Dorsolateral prefrontal cortex (tissue), 122 donors: ENCODE measurements at places on chromosomes 11 and 22. TPM values are rescaled to one million over a fixed set of nuclear protein-coding genes. Genes with fewer than 3 reads are reported as not detected.

Gene NEFH
- 119 TPM for total RNA-seq

GRCh38 chr22:44024288-44024921 lies at the start of gene PARVB:
Gene PARVB, plus strand, starts transcription at chr22:44024302. Its CDS starts 38 bp downstream, at chr22:44024340.
- peak; percentile 32 for DNase-seq

DNA sequence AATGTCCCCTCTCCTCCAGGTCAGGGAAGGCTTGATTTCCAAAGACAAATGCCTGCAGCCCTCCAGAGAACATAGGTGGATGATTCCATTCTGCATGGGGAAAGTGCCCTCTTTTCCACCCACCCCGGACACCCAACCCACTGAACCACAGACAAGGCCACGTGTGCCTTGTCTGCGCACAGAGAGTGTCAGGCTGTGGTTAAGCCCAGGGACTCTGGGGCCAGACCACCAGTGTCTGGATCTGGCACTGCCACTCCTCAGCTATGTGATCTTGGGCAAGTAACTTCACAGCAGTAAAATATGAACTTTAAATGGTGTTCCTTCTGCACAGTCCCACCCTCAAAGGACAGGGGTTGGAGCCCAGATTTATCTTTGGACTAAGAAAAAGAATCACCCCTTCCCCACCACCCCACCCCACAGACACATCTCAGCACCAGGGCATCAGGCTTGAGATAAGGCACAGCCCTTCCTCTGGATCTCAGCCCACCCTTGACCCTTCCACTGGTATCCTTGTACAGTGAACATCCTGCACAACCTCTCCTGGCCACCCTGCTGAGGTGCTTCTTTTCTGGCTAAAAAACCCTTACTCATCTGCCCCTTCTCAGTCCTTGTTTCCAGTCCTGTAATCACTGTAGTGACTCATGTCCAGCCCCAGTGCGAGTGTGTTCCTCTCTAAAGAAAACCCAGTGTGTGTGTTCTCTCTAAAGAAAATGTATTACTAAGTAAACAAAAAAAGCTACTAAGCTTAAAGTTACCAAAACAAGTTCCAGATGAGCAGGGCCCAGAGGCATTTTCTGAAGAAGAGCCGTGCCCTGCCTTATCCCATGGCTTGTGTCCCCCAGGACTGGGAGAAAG lies 1.9 kb upstream of the PTGDR2 start:
- no peak for DNase-seq

Gene KRTAP5-8
- 0.66 TPM for total RNA-seq

- no peak for DNase-seq
Observed at GRCh38 chr11:127066401-127067090, 66.0 kb upstream of the KIRREL3 start.

DNA sequence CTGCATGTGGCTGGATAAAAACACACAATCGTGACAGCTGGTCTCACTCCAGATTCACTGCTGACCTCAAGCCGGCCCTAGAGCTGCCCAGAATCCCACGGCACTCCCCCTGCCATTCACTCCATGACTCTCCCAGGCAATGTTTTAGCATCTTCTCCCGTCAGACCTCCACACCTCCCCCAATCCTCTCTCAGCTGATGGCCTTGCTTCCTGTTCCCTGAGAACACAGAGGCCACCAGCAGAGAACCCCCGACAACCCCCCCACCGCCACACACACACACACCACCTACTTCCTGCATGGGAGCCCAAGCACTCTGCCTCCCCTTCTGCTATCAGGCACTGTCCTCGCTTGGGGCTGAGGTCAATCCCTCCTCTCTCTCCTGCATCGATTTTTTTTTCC lies 9.3 kb downstream of the TNKS1BP1 start:
- DNase-seq: no peak

DNA sequence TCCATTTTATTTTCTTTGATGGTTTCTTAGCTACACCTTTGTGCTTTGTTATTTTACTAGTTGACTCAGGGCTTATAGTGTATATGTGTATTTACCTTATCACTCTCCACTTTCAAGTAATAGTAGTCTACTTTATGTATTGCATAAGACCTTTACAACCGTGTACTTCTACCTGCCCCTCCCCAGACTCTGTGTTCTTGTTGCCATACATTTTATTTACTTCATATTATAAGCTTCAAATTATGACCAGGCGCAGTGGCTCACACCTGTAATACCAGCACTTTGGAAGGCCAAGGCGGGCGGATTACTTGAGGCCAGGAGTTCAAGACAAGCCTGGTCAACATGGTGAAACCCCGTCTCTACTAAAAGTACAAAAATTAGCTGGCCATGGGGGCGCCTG lies 28.2 kb upstream of the CTSD start:
- DNase-seq: no peak

DNA sequence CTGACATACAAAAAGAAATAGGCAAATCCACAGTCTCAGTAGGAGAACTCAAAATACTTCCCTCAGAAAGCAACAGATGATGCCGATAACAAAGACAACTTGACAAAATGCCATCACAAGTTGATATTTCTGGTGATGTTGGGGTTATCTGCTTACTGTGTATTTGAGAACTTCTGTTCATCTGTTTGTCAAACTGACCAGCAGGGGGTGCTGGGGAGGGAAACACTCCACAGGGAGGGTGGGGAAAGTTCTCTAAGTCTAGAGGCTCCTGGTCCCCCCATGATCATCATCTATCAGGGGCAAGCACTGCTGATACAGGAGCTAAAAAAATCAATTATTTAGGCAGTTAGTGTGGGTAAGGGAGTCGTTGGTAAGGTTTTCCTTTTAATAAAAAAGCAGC lies 19.2 kb downstream of the GLYATL1 start:
- no peak for DNase-seq

Gene PGGHG
- total RNA-seq: 10.1 TPM
